ENCODE measurements at places on chromosomes 6 and 20. TPM values are rescaled to one million over a fixed set of nuclear protein-coding genes. Genes with fewer than 3 reads are reported as not detected.

DNA sequence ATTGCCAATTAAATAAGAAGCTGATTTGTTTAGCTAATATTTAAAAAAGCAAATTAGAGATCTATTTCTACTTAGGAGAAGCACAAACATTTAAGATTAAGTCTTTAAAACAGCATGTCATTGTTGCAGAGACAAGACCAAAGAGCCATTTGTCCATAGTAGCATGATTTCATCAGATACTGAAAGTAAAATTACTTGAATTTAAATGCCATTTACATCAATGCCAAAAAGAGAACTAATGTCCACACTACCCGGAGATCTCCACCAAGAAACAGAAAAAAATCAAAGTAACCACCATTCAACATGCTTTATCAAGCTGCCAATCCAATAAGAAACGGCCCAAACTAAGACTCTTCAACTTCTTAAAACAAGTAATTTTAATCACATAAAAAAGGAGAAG is 15.7 kb downstream of the AURKA start:
- H3K36me3 ChIP-seq: peaks cover 2% of the 10 kb centered on the region
- no peaks in the 10 kb centered on the region for H3K27me3 ChIP-seq
- no peak for DNase-seq
- no peak overlapping the region for H3K4me3 ChIP-seq
- H3K27ac ChIP-seq: no peak overlapping the region

GRCh38 chr6:106787327-106788196 is 158.2 kb downstream of the QRSL1 start:
- DNase-seq: no peak
- H3K27ac ChIP-seq: no peak overlapping the region
- no peaks in the 10 kb centered on the region for H3K27me3 ChIP-seq
- H3K36me3 ChIP-seq: no peaks in the 10 kb centered on the region
- H3K4me1 ChIP-seq: peaks cover 21% of the 10 kb centered on the region

- H3K27me3 ChIP-seq: no peaks in the 10 kb centered on the region
- H3K4me1 ChIP-seq: peaks cover 55% of the 10 kb centered on the region
- peak; percentile 70 for DNase-seq
- H3K27ac ChIP-seq: peak overlapping the region; percentile 99
- H3K4me3 ChIP-seq: no peak overlapping the region
- no peaks in the 10 kb centered on the region for H3K36me3 ChIP-seq
These were observed 3.5 kb downstream of the NUP153 start for GRCh38 chr6:17703256-17703694.

DNA sequence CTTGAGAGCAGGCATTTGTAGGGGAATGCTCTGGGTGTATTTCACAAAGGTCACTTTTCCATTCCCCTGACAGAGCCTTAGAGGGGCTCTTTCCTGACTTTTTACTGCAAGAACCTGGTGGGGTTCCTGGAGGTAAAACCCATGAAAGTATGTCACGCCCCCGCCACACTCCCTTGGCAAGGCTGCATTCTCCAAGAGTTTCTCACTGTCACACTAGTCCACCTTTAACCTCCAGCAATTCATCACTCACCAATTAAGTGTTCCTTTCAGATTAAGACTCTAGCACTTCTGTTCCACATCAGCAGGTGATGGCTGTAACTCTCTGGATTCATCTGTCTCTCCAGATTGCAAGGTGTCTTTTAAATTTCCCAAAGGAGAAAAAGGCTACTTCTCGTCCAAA is 32.7 kb upstream of the NKX2-4 start:
- H3K4me1 ChIP-seq: no peaks in the 10 kb centered on the region
- H3K4me3 ChIP-seq: no peak overlapping the region
- no peak overlapping the region for H3K27ac ChIP-seq
- no peaks in the 10 kb centered on the region for H3K27me3 ChIP-seq

- no peaks in the 10 kb centered on the region for H3K27me3 ChIP-seq
- H3K36me3 ChIP-seq: peaks cover 30% of the 10 kb centered on the region
- H3K27ac ChIP-seq: peak overlapping the region; percentile 37
- peaks cover 11% of the 10 kb centered on the region for H3K4me1 ChIP-seq
- DNase-seq: peak; percentile 53
These were observed 53.9 kb upstream of the SCML4 start for GRCh38 chr6:107877968-107878367.

TMEM244 gene
- total RNA-seq: not detected

SLC32A1 gene
- total RNA-seq: not detected
